ENCODE measurements at places on chromosomes 6 and 20.

- no peak overlapping the region for H3K4me3 ChIP-seq
- no peak overlapping the region for H3K27ac ChIP-seq
- DNase-seq, result no peak
- H3K27me3 ChIP-seq, result no peaks in the 10 kb centered on the region
- no peaks in the 10 kb centered on the region for H3K36me3 ChIP-seq
Observed at GRCh38 chr6:90144396-90144795, 152.2 kb downstream of the BACH2 start.

DNA sequence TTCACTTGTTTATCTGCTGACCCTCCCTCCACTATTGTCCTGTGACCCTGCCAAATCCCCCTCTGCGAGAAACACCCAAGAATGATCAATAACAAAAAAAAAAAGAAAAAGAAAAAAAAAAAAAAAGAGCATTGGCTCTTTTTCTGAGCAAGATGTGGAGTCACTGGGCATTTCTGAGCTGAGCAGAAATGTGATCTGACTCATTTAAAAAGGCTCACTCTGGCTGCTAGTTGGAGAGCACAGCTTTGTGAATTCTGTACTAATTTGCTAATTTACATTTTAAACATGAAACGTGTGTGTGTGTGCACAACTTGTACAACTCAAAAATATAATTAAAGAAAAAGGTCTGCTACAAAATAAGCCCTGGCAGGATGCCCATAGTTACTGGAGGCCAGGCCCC, 20.2 kb downstream of the SCML4 start:
- no peaks in the 10 kb centered on the region for H3K4me1 ChIP-seq
- H3K27me3 ChIP-seq, result peaks cover 14% of the 10 kb centered on the region
- H3K36me3 ChIP-seq, result no peaks in the 10 kb centered on the region
- H3K4me3 ChIP-seq, result no peak overlapping the region
- no peak for DNase-seq

- H3K36me3 ChIP-seq, result no peaks in the 10 kb centered on the region
- no peak for DNase-seq
- no peak overlapping the region for H3K4me3 ChIP-seq
- H3K27ac ChIP-seq, result no peak overlapping the region
- H3K4me1 ChIP-seq, result no peaks in the 10 kb centered on the region
- no peaks in the 10 kb centered on the region for H3K27me3 ChIP-seq
Observed at GRCh38 chr6:95244751-95245150, 332.6 kb upstream of the MANEA start.

DNA sequence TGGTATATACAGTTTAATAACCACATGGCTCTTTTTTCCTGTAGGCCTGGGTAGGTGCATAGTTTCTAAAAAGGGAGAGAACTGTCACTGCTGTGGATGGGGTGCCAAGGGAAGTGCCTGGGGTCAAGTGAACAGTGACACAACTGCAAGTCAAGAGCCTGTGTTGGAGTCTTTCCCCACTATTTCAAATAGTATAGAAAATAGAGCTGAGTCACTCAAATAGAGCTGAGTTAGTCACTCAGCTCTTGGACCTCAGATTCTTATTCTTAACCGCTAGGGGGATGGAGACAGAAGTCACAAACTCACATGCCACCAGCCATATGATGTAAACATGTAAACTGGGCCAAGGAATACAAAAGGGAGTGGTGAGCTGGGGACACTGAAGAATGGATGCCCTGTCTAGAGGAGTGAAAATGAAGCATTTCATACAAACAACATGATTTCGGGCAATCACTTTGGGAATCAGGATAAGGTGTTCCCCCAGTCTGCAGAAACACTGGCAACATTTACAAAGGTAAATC, 2.1 kb downstream of the NQO2 start:
- peaks cover 2% of the 10 kb centered on the region for H3K36me3 ChIP-seq
- peaks cover 8% of the 10 kb centered on the region for H3K4me1 ChIP-seq
- DNase-seq, result peak; percentile 75
- no peaks in the 10 kb centered on the region for H3K27me3 ChIP-seq

- H3K4me1 ChIP-seq, result no peaks in the 10 kb centered on the region
- no peak overlapping the region for H3K4me3 ChIP-seq
- no peaks in the 10 kb centered on the region for H3K36me3 ChIP-seq
- H3K27me3 ChIP-seq, result no peaks in the 10 kb centered on the region
- no peak for DNase-seq
Observed at GRCh38 chr6:163352011-163352685, 62.4 kb upstream of the QKI start.

- H3K4me3 ChIP-seq, result no peak overlapping the region
- no peak for DNase-seq
- H3K27me3 ChIP-seq, result no peaks in the 10 kb centered on the region
- H3K27ac ChIP-seq, result no peak overlapping the region
- no peaks in the 10 kb centered on the region for H3K36me3 ChIP-seq
Observed at GRCh38 chr20:44145131-44145775, 41.7 kb downstream of the JPH2 start.

- DNase-seq, result no peak
- H3K27me3 ChIP-seq, result no peaks in the 10 kb centered on the region
- no peak overlapping the region for H3K4me3 ChIP-seq
- H3K27ac ChIP-seq, result no peak overlapping the region
- H3K4me1 ChIP-seq, result no peaks in the 10 kb centered on the region
- no peaks in the 10 kb centered on the region for H3K36me3 ChIP-seq
Observed at GRCh38 chr20:60559462-60559861, 601.2 kb downstream of the CDH26 start.

- H3K27me3 ChIP-seq, result no peaks in the 10 kb centered on the region
- no peak overlapping the region for H3K27ac ChIP-seq
- no peak overlapping the region for H3K4me3 ChIP-seq
Observed at GRCh38 chr6:42028234-42029061, 21.9 kb upstream of the TAF8 start.

DNA sequence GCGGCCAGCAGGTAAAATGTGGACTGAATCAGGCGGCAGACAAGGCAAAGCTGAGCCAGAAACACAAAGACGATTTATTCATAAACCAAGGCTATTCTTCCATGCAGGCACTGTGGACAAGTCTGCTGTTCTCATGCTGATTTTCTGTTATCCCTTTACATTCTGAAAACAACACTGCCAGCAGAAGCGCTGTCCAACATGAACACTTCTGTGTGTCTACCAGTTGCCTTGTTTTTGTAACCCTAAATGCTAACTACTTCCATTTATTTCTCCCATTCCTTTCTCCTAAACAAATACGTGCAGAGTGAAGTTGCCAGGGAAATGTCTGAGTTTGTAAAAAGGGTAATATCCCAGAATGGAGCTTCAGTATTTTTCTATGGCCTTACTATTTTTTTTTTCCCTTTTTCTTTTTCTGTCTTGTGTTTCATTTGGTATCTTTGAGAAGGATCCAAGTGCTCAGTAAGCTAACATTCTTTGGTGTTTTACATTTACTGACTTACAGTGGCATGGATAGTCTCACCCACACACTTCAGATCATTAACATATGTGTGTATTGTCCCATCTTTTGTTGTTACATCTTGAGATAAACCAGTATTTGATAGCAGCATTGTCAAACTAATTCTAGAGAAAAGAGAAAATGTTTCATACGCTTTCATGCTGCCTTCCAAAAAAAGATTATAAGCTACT, 1308.9 kb upstream of the MAP3K7 start:
- no peak overlapping the region for H3K27ac ChIP-seq
- H3K4me1 ChIP-seq, result no peaks in the 10 kb centered on the region
- no peaks in the 10 kb centered on the region for H3K36me3 ChIP-seq
- no peak overlapping the region for H3K4me3 ChIP-seq
- peak; percentile 5 for DNase-seq

DNA sequence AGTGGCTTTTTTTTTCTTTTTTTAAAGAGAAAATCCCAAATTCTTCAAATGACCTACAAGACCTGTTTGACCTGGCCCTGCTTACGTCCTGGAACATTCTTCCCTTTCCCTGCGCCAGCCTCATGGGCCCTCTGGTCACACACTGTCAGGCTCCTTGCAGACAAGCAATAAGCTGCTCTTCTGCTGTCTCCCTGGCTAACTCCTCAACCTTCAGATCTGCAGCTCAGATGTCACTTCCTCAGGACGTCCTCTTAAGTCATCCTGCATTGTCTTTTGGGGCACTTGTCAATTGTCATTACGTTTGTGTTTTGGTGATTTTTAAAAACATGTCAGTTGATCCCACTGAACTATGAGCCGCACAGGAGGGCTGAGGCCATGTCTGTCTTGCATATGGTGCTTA, 28.9 kb upstream of the SLC35D3 start:
- no peak overlapping the region for H3K27ac ChIP-seq
- no peaks in the 10 kb centered on the region for H3K4me1 ChIP-seq
- DNase-seq, result no peak
- no peak overlapping the region for H3K4me3 ChIP-seq
- H3K36me3 ChIP-seq, result no peaks in the 10 kb centered on the region
- no peaks in the 10 kb centered on the region for H3K27me3 ChIP-seq

GRCh38 chr6:3016473-3017280, 17.0 kb downstream of the NQO2 start:
- H3K4me1 ChIP-seq, result no peaks in the 10 kb centered on the region
- no peak for DNase-seq
- H3K27ac ChIP-seq, result no peak overlapping the region
- H3K4me3 ChIP-seq, result no peak overlapping the region
- H3K27me3 ChIP-seq, result no peaks in the 10 kb centered on the region

DNA sequence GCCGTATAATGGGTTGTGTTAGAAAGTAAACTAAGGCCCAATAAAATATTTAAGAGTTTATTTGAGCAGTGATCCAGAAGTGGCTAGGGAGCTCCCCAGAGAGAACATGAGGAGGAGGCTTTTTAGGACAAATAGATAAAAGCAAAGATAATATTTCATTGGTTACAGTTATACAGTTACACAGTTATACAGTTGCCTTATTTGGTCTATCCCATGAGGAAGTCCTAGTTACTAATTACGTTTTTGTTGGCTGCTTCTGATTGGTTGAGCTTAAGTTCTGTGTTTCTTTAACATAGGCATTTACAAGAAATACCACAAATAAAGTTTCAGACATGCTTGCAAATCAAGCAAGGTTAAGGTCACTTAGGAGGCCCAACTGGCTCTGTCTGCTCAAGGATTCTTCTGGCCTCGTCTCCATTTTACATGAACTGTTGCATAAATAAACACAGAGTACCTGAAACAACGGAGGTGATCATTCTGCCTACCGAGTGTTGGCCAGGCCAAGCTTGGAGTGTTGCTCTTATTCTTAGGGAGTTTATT, 7.0 kb downstream of the UBD start:
- H3K36me3 ChIP-seq, result no peaks in the 10 kb centered on the region
- H3K27ac ChIP-seq, result no peak overlapping the region
- no peaks in the 10 kb centered on the region for H3K4me1 ChIP-seq
- H3K4me3 ChIP-seq, result no peak overlapping the region

DNA sequence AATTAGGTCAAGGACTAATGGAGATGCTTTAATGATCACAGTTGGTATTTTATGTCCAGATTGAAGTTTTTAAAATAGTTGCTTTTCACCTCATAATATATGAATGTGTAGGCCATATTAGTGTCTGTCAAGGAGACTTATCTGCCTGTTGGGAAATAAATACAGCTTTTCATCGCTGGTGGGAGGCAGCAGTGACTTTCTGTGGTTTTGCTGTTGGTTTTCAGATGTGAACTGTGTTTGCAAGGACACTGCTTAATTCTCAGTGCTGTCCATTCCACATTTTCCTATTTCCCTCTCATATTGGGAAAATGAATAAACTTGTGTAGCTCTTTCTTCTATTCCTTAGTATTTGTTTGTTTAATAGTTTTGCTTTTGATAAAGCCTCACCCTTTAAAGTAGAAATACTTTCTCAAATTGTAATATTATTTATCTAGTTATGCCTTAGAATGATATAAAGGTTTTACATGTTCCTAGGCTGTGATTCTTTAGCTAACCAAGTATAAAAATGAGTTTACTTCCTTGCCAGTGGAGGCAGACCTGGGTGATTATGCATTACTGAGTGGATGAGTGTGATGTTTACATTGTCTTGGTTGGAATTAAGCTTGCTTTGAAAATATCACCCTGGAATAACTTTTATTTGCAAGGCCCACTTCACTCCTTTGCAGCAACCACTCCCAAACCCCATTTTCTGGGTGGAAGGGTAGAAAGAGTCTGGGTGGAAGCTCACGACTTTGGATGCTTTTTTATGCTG, 3.3 kb downstream of the PLCB4 start:
- H3K27ac ChIP-seq, result no peak overlapping the region
- H3K27me3 ChIP-seq, result no peaks in the 10 kb centered on the region
- H3K36me3 ChIP-seq, result no peaks in the 10 kb centered on the region
- no peak overlapping the region for H3K4me3 ChIP-seq
- H3K4me1 ChIP-seq, result peaks cover 6% of the 10 kb centered on the region

GRCh38 chr6:106063448-106063850, 22.7 kb upstream of the PRDM1 start:
- no peaks in the 10 kb centered on the region for H3K27me3 ChIP-seq
- H3K27ac ChIP-seq, result no peak overlapping the region
- DNase-seq, result no peak
- H3K36me3 ChIP-seq, result no peaks in the 10 kb centered on the region

DNA sequence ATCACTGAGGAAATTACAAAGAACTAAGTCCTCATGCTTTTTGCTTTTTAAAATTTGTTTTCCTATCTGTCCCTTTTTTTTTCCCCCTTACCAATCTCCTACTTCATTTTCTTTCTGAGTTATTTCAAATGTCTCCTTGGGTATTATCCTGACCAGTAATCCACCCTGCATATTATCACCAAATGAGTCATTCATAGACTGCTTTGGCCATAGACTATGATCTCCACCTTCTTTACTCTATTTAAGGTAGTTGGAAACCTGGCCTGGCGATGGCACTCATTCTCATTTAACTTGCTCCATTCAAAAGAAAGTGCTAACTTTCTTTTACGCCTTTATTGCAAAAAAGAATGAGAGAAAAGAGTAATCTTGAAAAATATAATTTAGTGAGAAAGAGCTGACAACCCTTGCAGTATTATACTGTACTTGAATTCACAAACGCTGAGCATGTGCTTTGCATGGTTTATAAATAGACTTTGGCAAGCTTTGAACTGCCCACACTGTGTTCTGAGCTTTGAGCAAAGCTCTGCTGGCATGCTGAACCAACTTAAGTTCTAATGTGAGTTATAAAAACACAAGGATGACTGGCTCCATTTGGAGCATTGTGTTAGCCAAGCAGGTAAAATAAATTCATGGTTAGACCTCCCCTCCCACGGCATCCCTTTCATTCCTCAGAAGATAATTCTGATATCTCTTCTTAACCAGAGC, 198.9 kb downstream of the NKAIN2 start:
- no peaks in the 10 kb centered on the region for H3K36me3 ChIP-seq
- DNase-seq, result peak; percentile 30
- no peak overlapping the region for H3K4me3 ChIP-seq
- no peaks in the 10 kb centered on the region for H3K27me3 ChIP-seq
- no peaks in the 10 kb centered on the region for H3K4me1 ChIP-seq
